Suprapubic skin (tissue), 4 donors: ENCODE measurements at places on chromosomes 3 and 15. TPM values are rescaled to one million over a fixed set of nuclear protein-coding genes. Genes with fewer than 3 reads are reported as not detected.

- no peak overlapping the region for H3K4me3 ChIP-seq
- no peak overlapping the region for H3K27ac ChIP-seq
- peaks cover 25% of the 10 kb centered on the region for H3K36me3 ChIP-seq
- no peaks in the 10 kb centered on the region for H3K27me3 ChIP-seq
Measured at GRCh38 chr15:63556246-63556645, 40.9 kb upstream of the FBXL22 start.

- no peak for DNase-seq
- no peaks in the 10 kb centered on the region for H3K36me3 ChIP-seq
- H3K27me3 ChIP-seq, result no peaks in the 10 kb centered on the region
- peaks cover 9% of the 10 kb centered on the region for H3K4me1 ChIP-seq
Measured at GRCh38 chr3:87084868-87085267, 93.9 kb upstream of the VGLL3 start.

DNA sequence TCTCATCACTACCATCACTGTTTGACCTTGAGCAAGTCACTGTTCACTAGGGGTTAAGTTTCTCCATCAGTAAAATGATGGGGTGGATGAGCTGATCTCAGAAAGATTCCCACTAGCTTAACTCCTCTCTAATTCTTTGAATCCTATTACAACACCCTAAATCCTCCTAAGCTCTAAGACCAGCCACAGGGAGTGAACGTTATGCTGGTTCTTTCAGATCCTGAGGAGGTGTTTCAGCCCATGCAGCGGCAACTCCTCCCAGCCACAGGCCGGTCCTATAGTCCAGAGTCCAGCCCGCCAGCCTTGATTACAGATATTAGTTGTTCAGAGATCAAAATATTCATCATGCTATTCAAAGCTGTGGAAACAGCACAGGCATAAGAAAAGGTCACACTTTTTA is 15.1 kb downstream of the MB21D2 start:
- no peaks in the 10 kb centered on the region for H3K36me3 ChIP-seq
- no peak overlapping the region for H3K4me3 ChIP-seq
- no peak overlapping the region for H3K27ac ChIP-seq
- no peak for DNase-seq
- H3K4me1 ChIP-seq, result no peaks in the 10 kb centered on the region

DNA sequence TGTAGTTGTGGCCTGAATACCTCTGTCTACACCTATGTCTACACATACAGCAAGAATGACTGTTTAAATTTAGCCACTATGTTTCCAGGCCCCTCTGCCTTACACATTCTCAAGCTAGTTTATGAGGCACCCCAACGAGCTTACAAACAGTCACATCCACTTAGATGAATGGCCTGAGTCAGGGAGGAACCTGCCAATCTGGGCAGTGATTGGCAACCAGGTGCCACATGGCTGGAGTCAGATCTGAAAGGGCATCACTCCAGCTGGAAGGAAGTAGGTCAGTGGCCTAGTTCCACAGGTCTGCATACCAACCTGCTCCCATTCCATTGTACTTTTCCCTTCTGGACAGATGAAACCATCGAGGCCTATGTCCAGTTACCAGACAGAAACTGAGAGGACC is 136.3 kb downstream of the FOXP1 start:
- no peaks in the 10 kb centered on the region for H3K36me3 ChIP-seq
- H3K4me1 ChIP-seq, result peaks cover 68% of the 10 kb centered on the region
- no peak for DNase-seq
- H3K4me3 ChIP-seq, result no peak overlapping the region
- peak overlapping the region; percentile 59 for H3K27ac ChIP-seq

DNA sequence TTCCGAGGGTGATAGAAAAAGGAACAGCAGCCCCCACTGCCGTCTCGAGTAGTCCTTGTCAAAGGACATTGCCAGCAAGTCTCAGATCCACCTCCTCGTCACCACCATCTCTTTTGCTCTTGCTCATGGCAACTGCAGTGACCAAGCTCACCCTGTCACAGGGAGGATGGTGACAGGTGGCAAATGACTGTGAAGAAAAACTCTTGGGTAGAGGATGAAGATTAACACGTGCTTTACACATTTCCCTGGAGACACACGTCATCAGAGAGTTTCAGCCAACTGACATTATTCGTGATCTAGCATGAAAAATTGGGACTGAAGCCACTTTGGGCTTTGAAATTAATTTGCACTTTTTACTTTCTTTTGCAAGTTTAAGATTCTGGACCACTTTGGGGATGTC is 174.3 kb downstream of the EBLN2 start:
- no peak overlapping the region for H3K4me3 ChIP-seq
- H3K4me1 ChIP-seq, result no peaks in the 10 kb centered on the region
- no peak for DNase-seq
- H3K36me3 ChIP-seq, result no peaks in the 10 kb centered on the region
- no peaks in the 10 kb centered on the region for H3K27me3 ChIP-seq

GRCh38 chr3:72791161-72791560 is 57.1 kb downstream of the SHQ1 start:
- no peak for DNase-seq
- H3K36me3 ChIP-seq, result peaks cover 15% of the 10 kb centered on the region
- H3K4me1 ChIP-seq, result no peaks in the 10 kb centered on the region

- no peaks in the 10 kb centered on the region for H3K27me3 ChIP-seq
- H3K4me1 ChIP-seq, result no peaks in the 10 kb centered on the region
- no peak overlapping the region for H3K27ac ChIP-seq
- H3K36me3 ChIP-seq, result no peaks in the 10 kb centered on the region
Measured at GRCh38 chr3:31721676-31722075, 189.0 kb downstream of the STT3B start.

FRMD5 gene
- total RNA-seq, result 0.72 TPM

- no peak for DNase-seq
- peaks cover 7% of the 10 kb centered on the region for H3K4me1 ChIP-seq
- H3K27ac ChIP-seq, result no peak overlapping the region
- H3K27me3 ChIP-seq, result no peaks in the 10 kb centered on the region
Measured at GRCh38 chr15:41581110-41581509, 22.1 kb downstream of the TYRO3 start.

DNA sequence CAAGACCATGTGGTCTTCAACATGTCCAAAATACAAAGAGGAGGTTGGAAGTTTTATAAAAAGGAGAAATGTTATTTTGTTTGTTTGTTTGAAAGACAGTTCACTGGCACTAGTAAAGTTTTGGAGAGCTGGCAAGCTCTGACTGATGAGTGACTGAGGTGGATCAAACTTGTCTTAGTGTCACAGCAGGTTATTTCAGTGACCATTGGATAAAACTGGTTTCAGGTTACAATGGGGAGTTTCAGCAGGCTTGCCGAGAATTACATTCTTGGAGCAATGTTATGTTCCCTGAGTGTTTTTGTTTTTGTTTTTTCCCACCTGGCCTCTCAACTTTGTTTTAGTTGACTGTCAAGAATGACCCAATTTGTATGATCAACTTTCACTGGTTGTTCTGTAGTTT is 414.5 kb upstream of the ARHGEF26 start:
- H3K4me3 ChIP-seq, result no peak overlapping the region
- no peak for DNase-seq
- H3K27ac ChIP-seq, result no peak overlapping the region
- H3K36me3 ChIP-seq, result no peaks in the 10 kb centered on the region
- no peaks in the 10 kb centered on the region for H3K4me1 ChIP-seq

CP gene
- total RNA-seq, result 10.2 TPM

SLC28A1 gene
- total RNA-seq, result not detected

GRCh38 chr3:107260207-107260606 is 117.0 kb upstream of the CCDC54 start:
- H3K4me1 ChIP-seq, result peaks cover 6% of the 10 kb centered on the region
- H3K27me3 ChIP-seq, result no peaks in the 10 kb centered on the region
- no peak for DNase-seq
- H3K4me3 ChIP-seq, result no peak overlapping the region
- no peaks in the 10 kb centered on the region for H3K36me3 ChIP-seq
- no peak overlapping the region for H3K27ac ChIP-seq

DNA sequence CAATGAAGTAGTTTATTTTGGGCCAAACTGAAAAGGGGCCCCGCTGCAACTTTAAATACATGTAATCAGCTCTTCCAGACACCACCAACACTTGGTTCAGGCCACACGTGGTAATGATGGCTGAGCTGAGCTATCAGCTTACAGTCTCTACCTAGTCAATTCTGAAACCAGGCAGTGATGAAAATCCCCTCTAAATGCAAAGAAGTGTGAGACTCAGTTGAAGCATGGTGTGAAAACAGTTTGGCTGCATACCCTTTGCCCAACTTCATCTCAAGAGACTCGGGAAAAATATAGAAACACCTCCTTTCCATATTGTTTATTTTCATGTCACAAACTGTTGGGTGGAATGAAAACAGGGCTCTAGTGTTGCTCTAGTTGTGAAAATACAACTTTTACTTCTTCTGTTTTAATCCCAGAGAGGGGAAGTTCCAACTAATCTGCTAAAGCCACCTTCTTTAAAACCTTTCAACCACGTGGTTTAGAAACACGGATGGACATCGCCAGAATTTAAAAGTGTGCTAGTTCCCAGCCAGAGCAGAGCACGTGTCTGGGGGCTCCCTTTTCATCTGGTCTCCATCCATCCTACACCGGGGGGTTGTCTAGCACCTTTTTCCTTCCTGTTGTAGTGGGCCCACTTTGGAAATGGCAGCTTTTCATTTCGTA is 229.1 kb downstream of the EPHB1 start:
- H3K36me3 ChIP-seq, result no peaks in the 10 kb centered on the region
- no peaks in the 10 kb centered on the region for H3K4me1 ChIP-seq
- no peak overlapping the region for H3K4me3 ChIP-seq
- H3K27ac ChIP-seq, result no peak overlapping the region
- H3K27me3 ChIP-seq, result no peaks in the 10 kb centered on the region

- H3K27me3 ChIP-seq, result no peaks in the 10 kb centered on the region
- H3K36me3 ChIP-seq, result no peaks in the 10 kb centered on the region
- peak overlapping the region; percentile 39 for H3K27ac ChIP-seq
- no peak overlapping the region for H3K4me3 ChIP-seq
- peaks cover 32% of the 10 kb centered on the region for H3K4me1 ChIP-seq
Measured at GRCh38 chr3:98770261-98771039, 7.3 kb downstream of the ST3GAL6 start.
